GM13976 (cell line): ENCODE measurements at places on chromosomes 5 and 9.

GRCh38 chr9:86458191-86458855, 104.1 kb upstream of the TUT7 start:
- DNase-seq = no peak

- no peak for DNase-seq
These were observed 228.3 kb downstream of the IRX2 start for GRCh38 chr5:2523180-2523579.

GRCh38 chr5:1652873-1653697, 129.3 kb upstream of the LPCAT1 start:
- no peak for DNase-seq

DNA sequence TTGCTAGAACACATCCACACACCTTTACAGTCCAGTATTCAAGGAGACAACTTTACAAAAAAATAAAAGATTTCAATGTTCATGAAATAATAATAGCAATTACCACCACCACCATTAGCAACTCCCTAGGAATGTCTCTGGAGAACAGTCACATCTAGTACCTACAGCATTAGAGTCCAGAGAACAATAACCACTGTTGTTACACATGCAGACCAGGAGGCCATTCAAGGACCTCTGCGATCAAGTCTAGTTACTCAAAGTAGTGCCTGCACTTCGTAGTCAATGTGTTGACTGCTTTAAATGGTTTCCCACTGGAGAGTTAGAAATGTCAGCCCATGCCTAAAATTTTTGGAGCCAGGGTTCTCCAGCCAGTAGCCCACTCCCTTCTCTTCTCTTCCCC, 244.4 kb downstream of the DEPDC1B start:
- DNase-seq = no peak
